Activated CD4-positive, alpha-beta T cell treated with anti-CD3 and anti-CD28 coated beads, Interleukin-2, amount 50 U/mL, for 16 hours (primary cell): ENCODE measurements at places on chromosomes 5 and 9.

DNA sequence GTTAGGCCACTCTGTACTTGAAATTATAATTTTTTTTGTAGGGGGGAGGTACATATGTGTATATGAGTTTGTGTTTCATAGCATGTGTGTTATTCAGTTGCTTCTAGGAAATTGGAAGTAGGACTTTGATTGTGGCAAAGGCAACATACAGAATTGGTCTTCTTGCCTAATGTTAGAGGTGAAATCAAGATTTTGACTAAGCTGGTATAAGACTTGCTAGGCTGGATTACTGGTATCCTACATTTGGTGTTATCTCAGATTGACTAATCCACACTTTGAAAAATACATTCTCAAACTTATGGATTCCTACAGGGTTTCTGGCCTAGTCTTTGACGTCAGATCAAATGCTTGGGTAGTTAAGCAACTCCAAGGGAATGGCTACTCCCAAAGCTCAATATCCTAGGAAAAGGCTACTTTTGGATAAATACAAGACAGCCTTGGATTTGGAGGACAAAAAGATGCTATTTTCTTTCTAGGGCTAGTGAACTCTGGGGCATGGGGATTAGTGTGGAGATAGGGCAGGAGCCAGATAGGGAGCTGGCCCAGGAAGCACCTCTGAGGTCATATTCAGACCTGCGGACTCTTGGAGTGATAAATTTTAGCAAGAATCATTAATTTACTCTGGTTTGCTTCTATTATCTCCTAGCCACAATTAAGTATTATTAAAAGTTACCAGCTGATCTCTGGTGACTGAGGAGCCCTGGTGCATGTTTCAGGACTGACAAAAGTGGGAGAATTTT is 144.0 kb upstream of the RPS23 start:
- peak; percentile 1 for DNase-seq

DNA sequence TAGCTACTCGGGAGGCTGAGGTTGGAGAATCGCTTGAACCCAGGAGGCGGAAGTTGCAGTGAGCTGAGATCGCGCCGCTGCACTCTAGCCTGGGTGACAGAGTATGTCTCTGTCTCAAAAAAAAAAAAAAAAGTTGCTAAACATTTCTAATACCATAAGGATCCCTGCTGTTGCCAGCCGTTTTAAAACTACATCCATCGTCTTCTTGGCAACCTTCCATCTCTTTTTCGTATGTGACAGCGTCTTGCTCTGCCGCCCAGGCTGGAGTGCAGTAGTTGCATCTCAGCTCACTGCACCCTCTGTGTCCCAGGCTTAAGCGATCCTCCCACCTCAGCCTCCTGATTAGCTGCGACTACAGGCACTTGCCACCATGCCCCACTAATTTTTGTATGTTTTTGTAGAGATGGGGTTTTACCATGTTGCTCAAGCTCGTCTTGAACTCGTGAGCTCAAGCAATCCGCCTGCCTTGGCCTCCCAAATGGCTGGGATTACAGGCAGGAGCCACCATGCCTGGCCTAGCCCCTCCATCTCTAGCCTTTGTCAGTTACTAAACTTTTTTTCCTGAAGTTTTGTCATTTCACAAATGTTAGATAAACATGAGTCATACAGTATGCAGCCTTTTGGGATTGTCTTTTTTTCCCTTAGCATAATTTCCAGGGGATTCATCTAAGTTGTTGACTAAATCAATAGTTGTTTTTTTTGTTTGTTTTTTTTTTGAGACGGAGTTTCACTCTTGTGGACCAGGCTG is 13.5 kb downstream of the NSD1 start:
- DNase-seq, result no peak

DNA sequence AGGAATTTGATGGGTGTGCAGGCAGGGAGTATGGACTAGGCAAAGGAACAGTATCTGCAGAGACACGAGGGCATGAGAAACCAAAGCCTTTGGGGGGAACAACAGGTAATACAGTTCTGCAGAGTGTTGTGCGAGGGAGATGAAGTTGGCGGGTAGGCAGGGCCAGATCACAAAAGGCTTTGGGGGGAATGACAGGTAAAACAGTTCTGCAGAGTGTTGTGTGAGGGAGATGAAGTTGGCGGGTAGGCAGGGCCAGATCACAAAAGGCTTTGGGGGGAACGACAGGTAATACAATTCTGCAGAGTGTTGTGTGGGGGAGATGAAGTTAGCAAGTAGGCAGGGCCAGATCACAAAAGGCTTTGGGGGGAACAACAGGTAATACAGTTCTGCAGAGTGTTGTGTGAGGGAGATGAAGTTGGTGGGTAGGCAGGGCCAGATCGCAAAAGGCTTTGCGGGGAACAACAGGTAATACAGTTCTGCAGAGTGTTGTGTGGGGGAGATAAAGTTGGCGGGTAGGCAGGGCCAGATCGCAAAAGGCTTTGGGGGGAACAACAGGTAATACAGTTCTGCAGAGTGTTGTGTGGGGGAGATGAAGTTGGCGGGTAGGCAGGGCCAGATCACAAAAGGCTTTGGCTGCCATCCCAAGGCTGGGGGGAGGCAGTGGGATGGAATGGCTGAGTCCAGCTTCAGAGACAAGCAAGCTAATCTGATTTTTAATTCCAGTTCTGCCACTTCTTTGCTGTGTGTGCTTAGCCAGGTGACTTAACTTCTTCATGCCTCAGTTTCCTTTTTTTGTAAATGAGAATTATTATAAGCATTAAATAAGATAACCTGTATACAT is 33.0 kb downstream of the FRMPD1 start:
- no peak for DNase-seq

DNA sequence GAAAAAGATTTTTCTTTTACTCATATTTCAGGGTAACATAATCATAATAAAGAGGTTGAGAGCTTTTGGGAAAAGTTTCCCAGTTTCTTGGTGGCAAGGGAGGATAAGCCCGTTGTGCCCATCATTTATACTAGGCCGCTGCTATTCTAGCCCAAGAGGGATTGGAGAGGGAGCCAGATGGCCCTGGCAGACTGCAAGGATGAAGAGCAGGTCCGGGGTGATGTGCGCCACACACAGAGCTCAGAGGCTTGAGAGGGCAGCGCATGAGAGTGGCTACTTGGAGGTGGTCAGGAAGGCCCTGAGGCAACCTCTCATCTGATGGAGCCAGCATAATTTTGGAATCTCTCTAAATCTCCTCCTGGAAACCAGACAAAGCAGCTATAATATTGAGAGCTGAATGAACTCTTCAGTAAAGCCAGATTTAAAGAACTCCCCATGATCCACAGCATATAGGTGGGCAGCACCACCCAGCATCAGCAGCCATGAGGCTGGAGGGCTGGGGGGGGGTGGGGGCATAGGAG is 110.1 kb downstream of the MED27 start:
- no peak for DNase-seq

DNA sequence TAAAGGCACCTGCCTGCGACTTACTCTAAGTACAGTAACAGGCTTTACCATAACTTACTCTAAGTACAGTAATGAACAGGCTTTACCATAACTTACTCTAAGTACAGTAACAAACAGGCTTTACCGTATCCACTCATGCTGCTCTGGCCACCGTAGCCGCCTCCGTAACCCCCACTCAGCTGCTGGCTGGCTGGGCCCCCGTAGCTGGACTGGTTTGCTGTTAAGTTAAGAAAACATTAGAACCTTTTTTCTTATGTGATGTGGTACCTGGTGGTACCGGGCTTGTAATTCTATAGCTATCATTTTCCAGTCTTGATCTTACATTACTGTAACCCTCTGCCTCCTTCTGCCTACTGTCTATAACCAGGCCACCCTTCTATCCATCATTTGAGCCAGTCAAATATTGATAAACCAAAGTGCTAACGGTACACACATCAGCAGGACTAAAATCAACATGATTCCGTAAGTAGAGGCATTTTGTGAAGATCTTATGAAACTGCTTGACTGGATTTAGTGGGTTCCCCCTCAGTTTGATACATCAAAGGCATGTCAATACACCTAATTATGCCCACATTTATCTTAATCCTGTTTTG is 7.4 kb downstream of the HNRNPH1 start:
- DNase-seq, result no peak

DNA sequence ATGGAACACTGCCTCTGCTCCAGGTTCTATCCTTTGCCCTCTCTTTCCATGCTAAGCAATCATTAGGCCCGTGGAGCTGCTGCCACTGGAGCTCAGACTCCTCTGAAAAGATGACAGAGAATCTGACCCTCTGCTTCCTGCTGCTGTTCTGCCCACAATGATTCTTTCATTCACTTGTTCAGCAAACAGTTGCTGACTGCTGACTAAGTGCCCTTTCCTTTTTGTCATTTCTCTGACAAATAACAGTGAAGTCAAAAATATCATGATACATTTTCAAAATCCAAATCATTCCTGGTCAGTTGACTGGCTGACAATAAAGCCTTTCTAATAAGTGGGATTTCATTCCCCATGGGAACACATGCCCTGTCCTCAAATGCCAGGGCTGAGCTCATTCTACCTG is 110.1 kb downstream of the SIL1 start:
- peak; percentile 20 for DNase-seq

DNA sequence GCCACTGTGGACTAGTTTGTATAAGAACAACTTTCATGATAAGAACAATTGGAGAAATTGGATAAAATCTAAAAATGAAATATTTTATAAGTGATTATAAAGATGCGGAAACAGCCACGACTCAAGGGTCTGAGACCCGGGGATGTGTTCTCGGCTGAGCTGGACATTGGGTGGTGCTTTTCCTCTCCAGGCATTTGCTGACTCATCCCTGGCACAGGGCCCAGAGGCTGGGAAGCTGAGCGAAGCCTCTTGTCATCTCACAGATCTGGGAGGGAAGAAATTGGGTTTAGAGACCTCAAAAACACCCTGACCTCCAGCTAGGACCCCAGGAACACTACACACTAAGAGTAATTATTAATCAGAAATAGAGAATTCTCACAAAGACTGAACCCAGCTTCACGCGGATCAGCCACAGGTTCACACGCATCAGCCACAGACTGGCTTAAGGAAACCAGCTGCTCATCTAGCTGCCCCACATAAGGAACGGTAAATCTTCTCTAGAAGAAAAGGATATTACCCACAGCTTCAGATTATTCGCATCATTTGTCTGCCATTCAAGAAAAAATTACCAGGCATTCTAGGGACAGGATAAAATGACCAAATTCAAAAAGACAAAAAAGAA is 2.8 kb upstream of the OR2V1 start:
- DNase-seq, result no peak

DNA sequence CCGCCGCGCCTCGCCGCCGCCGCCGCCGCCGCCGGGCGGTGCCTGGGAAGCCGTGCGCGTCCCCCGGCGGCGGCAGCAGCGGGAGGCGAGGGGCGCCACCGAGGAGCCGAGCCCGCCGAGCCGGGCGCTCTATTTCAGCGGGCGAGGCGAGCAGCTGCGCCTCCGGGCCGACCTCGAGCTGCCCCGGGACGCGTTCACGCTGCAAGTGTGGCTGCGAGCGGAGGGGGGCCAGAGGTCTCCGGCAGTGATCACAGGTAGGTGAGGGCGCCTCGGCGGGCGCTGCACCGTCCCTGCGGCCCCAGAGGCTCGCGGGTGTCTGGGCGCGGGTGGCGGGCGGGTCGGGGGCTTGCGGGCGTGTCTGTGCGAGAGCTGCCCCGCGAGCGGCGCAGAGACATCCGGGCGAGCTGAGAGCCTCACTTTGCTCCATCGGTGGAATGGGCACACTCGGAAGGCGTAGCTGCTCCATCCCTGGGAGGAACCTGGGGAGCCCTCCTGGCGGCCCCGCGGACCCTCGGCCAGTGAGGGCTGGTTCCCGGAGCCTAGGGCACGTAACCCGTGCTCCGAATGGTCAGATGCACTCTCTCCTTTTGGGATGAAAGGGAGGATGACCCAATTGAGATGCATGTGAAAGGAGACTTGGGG is 864 bp downstream of the PAPPA start:
- DNase-seq, result no peak

DNA sequence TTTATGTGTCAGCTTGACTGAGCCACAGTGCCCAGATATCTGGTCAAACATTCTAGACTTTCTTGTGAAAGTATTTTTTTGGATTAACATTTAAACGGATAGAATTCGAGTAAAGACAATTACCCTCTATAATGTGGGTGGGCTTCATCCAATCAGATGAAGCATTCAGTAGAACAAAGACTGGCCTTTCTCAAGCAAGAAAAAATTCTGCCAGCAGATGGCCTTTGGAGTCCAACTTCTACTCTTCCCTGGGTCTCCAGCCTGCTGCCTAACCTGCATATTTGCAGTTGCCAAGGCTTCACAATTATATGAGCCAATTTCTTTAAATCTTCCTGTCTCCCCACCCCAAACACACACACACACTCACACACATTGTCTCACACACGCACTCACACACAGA is 86.4 kb downstream of the MED10 start:
- DNase-seq, result peak; percentile 9

GRCh38 chr9:2242831-2243330 is 227.7 kb downstream of the SMARCA2 start:
- no peak for DNase-seq

GRCh38 chr5:57832875-57833274 is 350.3 kb upstream of the ACTBL2 start:
- no peak for DNase-seq

- no peak for DNase-seq
Observed at GRCh38 chr9:135616619-135617537, 22.5 kb downstream of the GLT6D1 start.

DNA sequence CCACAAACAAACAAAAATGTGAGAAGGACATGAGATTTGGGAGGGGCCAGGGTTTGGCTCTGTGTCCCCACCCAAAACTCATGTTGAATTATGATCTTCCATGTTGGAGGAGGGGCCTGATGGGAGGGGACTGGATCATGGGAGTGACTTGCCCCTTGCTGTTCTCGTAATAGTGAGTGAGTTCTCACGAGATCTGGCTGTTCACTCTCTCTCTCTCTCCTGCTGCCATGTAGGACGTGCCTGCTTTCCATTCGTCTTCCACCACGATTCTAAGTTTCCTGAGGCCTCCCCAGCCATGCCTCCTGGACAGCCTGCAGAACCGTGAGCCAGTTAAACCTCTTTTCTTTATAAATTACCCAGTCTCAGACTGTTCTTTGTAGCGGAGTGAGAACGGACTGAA is 118.7 kb downstream of the RXRA start:
- no peak for DNase-seq

DNA sequence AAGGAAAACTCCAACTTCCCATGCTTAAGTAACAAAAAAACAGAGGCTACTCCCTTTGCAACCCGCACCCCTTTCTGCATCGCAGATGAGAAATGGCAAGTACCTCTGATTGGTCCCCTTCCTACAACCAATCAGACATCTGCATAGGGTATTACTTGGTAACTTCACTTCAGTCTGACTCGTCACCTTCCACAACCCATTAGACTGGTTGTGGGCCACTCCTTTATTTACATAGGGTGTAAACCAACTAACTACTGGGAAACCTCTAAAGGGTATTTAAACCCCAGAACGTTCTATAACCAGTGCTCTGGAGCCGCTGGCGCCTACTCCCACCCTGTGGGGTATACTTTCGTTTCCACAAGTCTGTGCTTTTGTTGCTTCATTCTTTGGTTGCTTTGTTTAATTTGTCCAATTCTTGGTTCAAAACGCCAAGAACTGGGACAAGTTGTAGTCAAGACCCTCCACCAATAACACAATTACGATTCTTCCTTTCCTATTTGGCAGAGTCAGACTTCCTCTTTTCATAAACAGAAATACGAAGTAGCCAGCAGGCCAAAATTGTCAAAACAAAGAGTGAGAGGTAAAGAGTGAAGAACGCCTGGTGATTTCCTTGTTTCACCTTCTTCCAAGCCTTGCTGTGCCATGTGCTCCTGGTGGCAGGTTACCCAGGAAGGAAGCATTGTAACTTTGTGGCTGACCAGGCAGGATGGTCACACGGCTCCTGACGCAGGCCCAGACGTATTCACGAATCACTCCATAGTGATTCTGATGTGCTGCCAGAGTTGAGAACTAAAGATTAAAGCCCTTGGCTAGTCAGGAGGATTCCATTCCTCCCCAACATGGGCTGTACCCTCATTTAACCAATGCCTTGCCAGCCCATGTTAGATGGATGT is 477.4 kb downstream of the ARHGEF28 start:
- no peak for DNase-seq
